ENCODE measurements at places on chromosomes 11 and 22. TPM values are rescaled to one million over a fixed set of nuclear protein-coding genes. Genes with fewer than 3 reads are reported as not detected.

DNA sequence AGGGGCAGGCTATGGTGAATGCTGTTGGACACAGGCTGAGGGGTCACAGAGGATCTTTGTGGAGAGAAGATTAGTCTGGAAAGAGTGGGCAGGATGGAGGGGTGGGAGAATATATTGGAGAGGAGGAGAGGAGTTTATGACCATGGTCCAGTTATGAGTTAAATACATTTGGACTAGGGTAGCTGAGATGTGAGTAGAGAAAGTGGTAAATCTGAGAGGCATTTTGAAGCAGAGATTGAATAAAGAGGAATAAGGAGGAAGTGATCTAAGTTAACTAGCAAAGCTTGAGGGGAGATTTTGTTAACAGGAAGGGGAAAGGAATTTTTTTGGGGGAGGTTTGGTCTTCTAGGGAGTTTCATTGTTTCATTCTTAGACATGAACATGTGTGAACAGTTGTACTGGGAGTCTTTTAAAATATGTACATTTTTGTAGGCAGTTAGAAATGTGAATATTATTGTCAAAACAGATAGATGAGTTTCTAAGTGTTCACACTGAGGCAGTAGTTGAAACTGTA is 43.1 kb upstream of the EED start:
- DNase-seq, result no peak

GSTT2 gene
- not detected for total RNA-seq

DNA sequence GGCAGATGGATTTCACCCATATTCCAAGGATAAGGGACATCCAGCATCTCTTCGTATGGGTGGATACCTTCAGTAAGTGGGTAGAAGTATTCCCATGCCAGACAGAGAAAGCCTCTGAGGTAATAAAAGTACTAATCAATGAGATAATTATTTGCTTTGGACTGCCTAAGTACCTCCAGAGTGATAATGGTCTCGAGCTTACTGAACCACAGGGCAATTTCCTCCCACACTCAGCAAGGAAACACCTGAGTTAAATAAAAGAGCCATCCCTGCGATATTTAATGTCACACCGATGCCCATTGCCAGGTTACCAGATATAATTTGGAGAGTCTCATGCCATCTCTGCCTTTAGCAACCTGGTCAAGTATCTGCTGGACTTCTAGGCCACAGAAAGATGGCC is 70.6 kb upstream of the MPEG1 start:
- no peak for DNase-seq

DNA sequence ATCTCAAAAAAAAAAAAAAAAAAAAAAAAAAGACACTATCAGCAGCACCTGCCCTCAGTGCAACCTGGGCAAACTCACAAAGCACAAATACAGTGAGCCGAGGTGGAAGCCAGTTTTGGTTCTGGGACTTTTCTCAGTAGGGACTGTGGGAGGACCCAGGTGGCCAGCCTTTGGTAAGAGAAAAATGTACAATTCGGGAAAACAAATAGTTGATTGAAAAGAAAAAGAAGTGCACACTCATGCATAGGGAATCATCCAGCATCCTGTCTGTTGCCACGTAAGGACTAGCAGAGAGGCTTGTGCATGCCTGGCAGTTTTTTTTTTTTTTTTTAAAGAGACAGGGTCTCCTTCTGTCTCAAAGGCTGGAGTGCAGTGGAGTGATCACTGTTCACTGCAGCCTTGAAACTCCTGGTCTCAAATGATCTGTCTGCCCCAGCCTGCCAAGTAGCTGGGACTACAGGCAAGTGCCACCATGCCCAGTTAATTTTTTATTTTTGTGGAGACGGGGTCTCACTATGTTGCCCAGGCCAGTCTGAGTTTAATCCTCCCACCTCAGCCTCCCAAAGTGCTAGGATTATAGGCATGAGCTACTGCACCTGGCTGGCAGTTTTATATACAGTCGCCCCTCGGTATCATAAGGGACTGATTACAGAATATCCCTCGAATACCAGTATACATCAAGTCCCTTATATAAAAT is 36.7 kb downstream of the TPST2 start:
- no peak for DNase-seq

OVOL1 gene
- total RNA-seq, result 0.16 TPM

DNA sequence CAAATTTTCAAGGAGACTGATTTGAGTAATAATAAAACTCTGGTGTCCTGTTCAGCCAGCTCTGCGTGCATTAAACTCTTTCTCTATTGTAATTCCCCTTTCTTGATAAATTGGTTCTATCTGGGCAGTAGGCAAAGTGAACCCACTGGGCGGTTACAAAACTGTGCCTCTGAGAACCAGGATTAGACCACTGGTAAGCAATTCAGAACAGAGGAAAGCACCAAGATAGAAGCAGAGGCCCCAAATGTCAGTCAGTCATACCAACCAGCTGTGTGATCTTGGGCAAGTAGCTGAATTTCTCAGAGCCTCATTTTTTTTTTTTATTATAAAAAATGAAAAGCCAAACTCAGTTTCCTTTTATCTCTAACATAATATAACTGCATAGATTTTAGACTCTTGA is 54.9 kb downstream of the TRIM44 start:
- no peak for DNase-seq

SAA4 gene
- not detected for total RNA-seq

ESAM gene
- 1.1 TPM for total RNA-seq

GRCh38 chr22:24564376-24565058 is 8.7 kb downstream of the SNRPD3 start:
- no peak for DNase-seq

Data from activated T-cell treated with anti-CD3 and anti-CD28 coated beads, Interleukin-2, amount 50 U/mL, for 72 hours (primary cell).